Hematopoietic multipotent progenitor cell treated with erythropoietin and hydrocortisone succinate and interleukin-3 and kit ligand, for 17 days (in vitro differentiated cells): ENCODE measurements at places on chromosomes 4 and X.

GRCh38 chrX:150536455-150537116, 31.8 kb upstream of the MTM1 start:
- DNase-seq: no peak

- no peak for DNase-seq
Observed at GRCh38 chr4:183082053-183082452, 17.0 kb upstream of the WWC2 start.

- no peak for DNase-seq
Observed at GRCh38 chr4:14744346-14744745, 257.9 kb upstream of the CPEB2 start.

DNA sequence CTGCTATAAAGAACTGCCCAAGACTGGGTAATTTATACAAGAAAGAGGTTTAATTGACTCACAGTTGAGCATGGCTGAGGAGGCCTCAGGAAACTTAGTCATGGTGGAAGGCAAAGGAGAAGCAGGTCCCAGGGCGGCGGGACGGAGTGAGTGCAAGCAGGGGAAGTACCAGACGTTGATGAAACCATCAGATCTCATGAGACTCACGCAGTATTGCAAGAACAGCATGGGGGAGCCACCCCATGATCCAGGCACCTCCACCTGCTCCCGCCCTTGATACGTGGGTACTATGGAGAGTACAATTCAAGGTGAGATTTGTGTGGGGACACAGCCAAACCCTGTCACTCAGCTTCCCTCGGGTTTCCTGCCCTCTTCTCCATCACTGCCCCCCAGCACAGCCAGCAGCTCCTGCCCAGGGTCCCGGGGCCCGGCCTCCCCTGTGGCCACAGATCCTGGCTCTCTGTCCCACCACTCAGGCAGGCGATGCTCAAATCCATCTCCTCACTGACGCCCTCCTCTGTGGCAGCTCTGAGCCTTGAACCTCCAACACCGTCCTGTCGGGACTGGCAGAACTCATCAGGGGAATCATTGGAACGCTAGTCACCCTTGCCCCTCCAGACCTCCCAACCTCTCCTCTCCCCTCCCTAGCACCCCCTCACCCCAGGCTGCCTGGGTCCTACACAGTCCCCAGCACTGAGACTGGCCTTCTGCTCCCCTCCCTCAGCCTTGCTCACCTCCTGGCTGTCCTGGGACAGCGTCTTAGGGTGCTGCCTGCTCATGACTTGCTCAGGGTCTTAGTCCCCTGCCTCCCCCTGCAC, 37.6 kb downstream of the FGFRL1 start:
- no peak for DNase-seq

DNA sequence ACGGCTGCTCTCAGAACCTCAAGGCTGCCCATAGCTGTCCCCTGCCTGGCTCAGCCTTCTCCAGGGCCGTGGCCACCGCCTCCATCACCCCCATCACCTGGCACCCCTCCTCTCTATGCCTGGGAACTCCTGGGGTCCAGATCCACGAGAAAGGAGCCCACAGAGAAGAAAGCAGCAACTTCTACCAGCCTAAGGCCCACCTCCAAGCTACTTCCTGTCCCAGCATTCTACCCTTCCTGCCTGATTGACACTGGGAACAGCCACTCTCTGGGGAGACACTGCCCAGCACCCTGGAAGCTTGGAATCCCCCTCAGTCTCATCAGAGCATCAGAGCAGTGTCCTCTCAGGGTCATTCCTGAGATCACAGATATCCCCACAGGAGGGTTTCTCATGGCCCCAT, 36.9 kb upstream of the PROM1 start:
- no peak for DNase-seq

DNA sequence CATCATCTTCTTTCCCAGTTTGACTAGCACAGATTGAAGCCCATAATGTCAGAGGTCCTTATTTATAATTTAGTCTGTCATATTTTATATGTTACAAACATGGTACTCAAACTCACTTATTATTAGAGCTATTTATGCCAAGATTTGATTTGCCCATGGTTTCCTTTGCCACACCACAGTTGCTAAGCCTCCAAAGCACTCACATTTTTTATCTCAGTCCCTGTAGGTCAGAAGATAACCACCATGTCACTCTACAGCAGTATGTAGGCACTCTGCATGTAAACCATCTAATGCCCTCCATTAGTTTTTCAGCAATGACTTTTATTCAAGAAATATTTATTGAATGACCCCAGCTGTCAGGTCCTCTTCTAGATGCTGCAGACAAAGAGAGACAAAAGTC, 6.7 kb downstream of the STATH start:
- DNase-seq: no peak

DNA sequence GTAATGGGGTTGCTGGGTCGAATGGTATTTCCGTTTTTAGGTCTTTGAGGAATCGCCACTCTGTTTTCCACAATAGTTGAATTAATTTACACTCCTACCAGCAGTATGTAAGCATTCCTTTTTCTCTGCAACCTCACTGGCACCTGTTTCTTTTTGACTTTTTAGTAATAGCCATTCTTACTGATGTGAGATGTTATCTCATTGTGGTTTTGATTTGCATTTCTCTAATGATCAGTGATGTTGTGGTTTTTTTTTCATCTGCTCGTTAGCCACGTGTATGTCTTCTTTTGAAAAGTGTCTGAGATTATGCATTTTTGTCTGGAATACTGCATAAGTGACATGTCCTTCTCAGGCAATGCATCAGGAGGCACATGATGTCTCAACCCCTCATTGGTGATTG, 28.8 kb downstream of the REPS2 start:
- no peak for DNase-seq

DNA sequence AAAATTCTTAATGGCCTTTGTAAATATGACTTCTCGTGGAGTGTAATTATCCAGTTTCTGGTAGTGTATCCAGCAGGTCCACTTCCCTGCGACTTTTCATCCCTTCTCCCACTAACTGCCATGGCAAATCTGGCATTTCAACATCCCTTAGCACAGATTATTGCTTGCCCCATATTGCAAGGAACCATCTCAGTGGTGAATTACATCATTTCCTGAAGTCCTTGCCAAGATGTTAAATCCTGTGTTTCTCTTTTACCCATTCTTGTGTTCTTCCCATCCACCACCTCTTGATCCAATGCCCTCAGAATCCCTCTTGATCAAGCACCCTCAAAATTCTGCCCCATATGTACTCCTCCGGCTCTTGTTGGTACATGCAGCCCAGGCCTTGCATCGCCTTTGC, 88.1 kb upstream of the ZNF81 start:
- no peak for DNase-seq

GRCh38 chrX:108353452-108353851, 84.8 kb downstream of the COL4A6 start:
- no peak for DNase-seq

DNA sequence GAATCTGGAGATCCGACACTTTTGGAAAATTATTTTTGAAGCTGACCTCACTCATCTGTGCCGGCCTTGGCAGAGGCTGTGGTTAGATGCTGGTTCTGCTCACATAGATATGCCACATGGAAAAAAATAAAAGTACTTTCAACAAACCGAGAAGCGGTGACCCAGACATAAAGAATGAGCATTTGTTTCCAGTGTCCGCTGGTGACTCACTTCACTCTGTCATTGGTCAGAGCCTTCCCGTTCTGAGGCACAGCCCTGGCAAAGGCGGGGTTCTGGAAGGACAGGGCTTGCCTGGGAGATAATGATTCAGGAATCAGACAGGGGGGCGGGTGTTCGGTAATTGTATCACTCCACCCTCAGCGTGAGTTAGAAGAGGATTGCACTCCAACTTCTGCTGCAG, 172.4 kb upstream of the MXRA5 start:
- no peak for DNase-seq
